ENCODE measurements at places on chromosomes 12 and 14.

DNA sequence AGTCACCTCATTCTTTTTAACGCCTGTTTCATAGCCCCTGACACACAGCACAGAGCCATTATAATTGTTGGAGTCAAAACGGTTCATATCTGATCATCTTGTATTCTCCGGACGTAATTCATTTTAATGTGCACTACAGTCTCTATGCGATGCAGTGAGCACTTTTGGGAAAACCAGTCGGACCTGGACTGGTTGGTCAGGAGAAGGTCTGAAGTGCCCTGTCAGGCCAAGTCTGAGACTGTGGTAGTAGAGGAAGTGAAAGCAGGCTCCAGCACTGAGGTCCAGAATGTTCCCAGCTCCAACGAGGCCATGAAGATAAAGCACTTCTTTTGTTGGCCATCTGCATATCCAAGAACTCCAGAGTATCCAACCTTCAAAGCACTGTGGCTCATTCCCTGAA, 117.1 kb upstream of the NCOR2 start:
- DNase-seq, result no peak

GRCh38 chr12:53425515-53426150, 2.0 kb downstream of the AMHR2 start:
- no peak for DNase-seq

DNA sequence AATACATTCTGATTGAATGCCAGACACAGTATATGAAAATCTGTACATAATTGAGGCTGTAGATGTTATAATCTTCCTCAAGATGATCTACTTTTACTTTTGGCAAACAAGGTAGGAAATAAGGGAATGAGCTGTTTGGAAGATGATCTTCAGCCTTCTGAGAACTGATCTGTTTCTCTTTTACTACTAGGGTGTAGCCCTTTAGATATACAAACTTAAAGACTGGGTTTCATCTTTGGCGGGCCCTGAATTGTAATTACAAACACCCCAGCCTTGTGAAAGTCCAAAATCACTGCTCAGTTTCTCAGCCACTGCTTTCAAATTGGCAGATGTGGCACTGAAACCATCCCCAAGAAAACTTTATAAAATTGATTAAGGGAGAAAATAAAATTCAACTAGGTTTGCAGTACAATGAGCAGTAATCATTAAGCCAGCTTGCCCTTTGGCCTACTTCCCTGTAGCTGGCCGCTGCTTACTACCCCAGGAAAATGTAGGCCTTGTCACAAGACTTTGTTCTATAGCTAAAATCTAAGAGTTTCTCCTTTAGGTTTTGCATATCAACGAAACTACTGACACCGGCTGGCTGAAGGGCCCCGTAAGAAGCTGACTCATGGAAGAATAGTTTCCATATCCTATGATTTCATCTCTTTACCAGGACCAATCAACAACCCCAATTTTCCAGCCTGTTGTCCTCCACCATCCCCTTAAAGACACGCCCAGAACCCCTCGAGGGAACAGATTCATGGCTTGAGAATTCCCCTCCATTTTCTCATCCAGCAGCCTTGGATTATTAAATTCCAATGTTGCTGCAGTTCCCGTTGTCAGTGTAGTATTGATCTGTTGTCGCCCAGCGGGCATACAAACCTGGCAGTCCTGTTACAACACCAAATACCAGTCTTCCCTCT, 210.8 kb downstream of the PCNX1 start:
- DNase-seq, result no peak

DNA sequence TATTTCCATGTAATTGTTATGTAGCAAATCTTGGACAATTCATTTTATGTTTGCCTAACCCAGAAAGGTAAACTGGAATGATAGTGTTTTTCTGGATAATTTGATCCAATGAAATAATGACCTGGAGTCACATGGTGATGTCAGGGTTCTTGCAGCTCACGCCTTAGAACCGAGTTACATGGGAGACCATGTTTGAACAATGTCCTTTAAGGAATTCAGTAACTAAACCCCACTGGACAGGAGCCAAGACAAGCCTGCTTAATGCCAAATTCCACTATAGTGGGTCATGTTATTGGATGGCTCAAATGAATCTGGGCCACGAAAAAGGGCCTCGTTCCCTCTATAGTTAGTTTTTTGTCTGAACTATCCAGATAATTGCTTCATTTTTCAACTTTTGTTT, 255.8 kb upstream of the HMGA2 start:
- DNase-seq, result no peak

DNA sequence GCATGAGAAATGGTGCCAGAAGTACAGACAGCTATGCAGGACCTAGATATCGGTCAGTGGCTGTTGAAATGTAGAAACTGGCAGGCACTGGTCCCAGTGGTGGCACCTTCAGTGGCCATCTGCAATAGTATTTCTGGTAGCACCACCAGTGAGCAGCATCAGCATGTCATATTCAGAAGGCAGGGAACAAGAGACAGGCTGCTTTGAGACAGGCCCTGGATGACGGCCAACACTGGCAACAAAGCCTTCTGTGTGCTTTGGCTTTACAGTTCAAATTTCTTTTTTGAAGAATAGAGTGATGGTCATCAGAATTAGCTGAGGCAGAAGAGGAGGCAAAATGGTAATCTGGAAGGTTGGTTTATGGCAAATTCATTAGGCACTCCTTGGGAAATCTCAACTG, 273.4 kb upstream of the SLC16A7 start:
- no peak for DNase-seq

GRCh38 chr12:70540996-70541395, 96.2 kb downstream of the PTPRB start:
- no peak for DNase-seq

DNA sequence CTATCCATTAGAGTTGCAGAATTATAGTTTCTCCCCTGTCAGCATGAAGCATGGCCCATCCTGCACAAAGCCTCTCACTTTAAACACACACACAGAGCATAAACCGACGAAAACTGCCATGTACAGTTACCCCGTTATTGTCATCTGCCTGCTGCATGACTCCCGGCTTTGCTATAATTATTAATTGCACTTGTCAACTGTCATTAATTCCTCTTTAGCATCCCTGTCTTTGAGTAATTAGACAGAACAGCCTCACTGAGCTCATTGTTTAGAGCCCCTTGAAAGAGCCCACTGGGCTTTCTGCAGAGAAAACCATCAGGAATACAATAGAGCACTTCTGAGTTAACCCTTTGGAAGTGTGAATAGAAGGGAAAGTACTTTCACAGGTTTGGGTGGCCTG, 307.2 kb upstream of the SOX5 start:
- DNase-seq, result no peak

DNA sequence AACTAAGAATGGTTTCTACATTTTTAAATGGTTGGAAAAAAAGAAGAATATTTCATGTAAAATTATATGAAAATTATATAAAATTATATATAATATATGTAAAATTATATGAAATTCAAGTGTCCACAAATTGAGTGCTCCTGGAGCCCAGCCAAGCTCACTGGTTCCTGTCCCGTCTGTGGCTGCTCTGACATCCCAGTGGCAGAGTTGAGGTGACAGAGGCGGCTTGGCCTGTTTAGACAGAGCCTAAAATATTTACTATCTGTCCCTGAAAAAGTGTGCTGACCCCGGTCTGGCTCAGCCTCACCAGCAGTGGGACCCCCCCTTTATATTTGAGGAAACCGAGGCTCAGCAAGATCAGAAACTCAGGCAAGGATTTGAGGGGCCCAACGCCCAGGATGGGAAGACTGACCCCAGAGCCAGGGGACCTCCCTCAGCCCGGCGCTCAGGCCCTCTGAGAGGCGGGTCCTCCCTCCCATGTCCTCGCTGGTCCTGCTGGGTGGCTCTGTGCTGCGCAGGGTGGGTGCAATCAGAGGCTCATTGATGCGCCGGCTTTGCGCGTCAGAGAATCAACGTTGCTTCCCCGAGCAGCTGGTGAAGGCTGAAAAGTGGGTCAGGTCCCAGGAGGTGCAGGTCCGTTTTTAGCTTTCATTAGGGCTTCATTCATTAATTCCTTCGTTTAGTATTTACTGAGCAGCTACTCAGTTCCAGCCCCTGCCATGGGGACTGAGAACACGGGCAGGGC, 21.5 kb upstream of the BEGAIN start:
- DNase-seq, result no peak

- no peak for DNase-seq
Measured at GRCh38 chr12:85089792-85090191, 53.6 kb downstream of the LRRIQ1 start.

- DNase-seq, result no peak
Measured at GRCh38 chr12:1382826-1383225, 211.6 kb downstream of the FBXL14 start.

Measured in gastrocnemius medialis (tissue), 4 donors.